ENCODE measurements at places on chromosomes 13 and 19.

DNA sequence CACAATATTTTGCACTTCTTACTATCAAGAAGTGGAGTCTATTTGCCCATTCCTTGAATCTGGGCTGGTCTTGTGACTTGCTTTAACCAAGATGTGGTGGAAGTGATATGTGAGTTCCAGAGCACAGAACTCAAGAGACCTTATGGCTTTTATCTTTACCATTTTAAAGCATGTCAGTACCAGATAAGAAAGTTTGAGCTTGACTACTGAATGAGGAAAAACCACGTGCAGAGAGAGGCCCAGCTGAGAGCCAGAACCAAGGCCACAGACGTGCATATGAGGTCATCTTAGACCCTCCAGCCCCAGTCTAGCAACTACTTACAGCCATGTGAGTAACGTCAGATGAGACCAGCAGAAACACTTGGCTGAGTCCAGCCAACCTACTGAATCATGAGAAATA lies 6.3 kb upstream of the CDK8 start:
- DNase-seq, result no peak

DNA sequence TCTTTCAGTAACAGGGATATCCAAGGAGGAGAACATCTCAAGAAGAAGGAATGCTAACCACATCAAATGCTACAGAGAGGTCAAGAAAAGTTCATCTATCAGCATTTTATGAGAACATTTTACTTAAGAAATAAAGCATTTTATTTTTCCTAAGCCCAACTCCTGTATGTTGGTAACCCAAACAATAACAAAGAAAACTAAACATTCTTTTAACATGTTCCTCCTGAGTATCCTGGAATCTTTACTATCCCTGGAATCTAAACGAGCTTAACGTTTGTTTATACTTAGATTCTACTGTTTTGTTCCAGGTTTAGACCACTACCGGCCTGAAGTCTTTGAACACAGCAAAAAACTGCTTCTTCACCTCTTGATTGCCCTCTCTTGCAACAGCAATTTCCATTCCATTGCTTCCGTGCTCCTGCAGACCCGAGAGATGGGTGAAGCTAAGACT lies 89.7 kb downstream of the ZAR1L start:
- peak; percentile 75 for DNase-seq

- no peak for DNase-seq
These were observed 231.6 kb downstream of the SPRY2 start for GRCh38 chr13:80109303-80109702.

DNA sequence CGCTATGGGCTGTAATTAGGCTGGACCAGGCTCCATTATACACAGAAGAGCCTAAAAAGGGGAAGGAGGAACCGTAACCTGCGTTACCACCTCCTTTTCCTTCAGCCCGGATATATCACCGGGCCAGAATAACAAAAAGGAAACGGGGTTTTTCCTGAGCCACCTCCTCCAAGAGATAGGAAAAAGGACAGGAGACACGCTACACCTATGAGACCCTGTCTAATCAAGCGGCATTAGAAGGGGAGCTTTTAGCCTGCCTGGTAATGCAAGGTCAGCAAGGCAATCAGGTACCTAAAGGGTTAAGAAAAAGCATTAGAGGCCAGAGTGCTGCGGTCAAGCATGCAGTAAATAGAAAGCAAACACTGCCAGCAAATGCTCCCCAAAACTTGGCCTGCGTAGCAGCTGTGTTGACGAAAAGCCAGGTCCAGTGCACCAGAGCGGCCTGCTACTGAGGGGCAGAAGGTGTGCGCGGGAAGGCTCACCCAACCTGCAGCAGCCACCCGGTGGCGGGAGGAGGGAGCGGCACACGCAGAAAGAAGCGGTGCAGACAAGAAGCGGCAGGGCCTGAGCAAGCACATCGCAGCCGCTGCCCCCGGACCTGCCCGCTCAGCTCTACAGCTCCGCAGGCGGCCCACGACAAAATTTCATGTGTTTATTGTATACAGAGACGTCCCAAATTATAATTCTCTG lies 1466.1 kb downstream of the UQCRFS1 start:
- peak; percentile 9 for DNase-seq

DNA sequence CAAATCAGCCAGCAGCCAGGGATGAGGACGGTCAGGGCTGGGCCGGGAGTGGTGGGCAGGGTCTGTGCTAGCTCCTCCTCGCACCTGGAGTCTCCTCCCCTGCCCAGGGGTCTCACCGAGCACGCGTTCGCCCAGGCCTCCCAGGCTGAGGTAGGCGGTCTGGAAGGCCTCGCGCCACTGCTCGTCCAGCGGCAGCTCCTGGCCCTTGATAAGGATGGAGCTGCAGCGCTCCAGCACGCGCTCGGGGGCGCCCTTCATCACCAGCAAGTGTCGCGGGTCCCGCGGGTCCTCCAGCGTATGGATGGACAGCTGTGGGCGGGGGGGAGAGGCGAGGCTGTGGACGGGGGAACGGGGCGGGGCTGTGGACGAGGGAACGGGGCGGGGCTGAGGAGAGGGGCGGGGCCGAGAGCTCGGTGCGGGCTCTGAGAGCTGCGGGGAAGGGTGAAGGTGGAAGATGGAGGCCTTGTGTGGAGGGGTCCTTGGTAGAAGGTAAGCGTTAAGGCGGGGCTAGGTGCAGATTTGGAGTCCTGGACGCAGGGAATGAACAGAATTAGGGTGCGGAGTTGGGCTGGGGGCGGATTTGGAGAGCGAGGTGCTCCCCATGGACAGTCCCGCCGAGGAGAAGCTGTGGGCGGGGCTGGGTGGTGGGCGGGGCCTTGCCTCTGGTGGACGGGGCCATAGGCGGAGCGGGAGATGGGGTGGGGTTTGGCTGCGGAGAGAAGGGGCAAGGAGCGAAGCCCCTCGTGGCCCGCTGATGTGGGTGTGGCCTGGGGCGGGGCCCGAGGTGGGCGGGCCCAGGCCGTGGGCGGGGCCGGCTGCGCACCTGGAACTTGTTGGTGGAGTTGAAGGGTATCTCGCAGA lies 5.7 kb downstream of the ATP4A start:
- DNase-seq, result no peak

DNA sequence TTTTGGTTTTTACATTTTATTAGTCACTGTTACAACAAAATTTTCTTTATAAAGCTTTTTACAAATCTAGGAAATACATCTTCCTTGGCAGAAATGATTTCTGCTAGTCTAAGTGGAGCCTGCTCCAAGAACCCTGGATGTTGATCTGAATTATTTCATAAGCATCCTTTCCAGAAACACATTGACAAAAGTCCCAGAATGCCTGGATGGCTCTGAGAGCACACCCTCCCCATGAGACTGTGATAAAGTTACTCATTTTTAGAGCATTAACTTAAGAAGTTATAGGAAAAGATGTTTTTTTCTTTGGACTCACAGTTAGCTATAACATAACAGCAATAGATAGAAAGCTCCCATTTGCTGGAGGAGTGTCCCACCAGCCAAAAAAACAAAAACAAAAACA lies 559.6 kb upstream of the SPRY2 start:
- no peak for DNase-seq

- no peak for DNase-seq
These were observed 12.4 kb downstream of the TMEM272 start for GRCh38 chr13:51832471-51833152.

DNA sequence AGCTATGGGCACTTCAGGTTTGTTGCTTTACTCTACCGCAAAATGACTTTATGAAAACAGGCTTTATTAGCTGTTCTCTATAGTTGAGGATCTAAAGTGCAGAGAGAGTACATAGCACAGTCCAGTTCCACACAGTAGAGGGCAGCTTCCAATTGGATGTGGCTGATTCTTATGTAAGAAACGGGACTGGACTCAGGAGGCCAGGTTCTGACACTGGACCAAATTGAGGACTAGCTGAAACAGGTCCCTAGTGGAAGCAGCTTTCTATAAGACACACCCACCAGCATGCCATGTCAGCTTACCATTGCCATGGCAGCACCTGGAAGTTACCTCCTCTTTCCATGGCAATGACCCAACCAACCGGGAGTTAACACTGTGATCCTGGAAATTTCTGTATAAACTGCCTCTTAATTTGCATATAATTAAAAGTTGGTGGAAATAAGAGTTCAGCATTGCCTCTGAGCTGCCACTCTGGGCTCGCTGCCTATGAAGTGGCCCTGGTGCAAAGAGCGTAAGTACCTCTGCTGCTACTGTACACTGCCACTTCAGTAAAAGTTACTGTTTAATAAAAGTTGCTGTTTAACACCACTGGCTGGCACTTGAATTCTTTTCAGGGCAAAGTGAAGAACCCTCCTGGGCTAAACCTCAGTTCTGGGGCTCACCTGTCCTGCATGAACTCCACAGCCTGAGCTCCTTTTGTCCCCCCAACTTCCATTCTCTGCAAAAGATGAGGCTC lies 211.9 kb upstream of the SLC10A2 start:
- DNase-seq, result no peak

- peak; percentile 56 for DNase-seq
These were observed 589 bp downstream of the ZBTB45 start for GRCh38 chr19:58519087-58519354.

DNA sequence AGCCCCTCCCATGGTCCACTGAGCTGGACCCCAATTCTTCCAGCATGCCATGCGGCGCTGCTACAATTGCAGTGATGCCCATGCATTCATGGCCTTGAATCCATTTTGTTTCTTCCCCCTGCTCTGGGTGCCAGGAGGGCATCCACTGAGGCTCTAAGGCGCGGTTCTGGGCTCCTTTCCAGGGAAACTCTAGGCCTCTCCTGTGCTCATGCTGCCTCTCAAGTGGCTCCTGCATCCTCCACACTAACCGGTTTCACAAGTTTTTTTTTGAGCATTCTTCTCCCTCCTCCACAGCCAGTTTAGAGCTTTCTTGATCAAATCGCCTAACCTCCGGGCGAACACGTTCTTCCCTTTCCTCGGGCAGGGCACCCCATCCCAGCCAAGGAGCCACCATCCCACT lies 69.1 kb upstream of the FLT1 start:
- DNase-seq, result peak; percentile 94

DNA sequence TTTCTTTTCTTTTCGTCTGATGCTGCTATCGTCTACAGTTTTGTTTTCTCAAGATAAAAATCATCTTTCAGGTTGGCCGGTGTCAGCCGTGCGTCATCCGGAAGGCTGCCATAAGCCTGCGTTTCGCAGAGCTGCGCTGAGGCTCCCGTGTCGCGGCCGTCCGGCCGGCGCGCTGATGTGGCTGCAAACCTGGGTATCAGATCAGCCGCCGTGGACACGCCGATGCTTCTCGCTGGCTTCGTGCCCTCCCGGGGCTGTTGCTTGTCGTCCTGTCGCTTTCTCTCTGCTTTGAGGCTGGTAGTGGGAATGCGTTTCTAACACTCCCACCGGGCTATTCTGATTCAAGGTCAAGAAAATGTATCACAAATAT lies 45.9 kb upstream of the TFDP1 start:
- DNase-seq, result no peak

GRCh38 chr19:4077800-4078684 lies 11.3 kb upstream of the ZBTB7A start:
- DNase-seq, result no peak

DNA sequence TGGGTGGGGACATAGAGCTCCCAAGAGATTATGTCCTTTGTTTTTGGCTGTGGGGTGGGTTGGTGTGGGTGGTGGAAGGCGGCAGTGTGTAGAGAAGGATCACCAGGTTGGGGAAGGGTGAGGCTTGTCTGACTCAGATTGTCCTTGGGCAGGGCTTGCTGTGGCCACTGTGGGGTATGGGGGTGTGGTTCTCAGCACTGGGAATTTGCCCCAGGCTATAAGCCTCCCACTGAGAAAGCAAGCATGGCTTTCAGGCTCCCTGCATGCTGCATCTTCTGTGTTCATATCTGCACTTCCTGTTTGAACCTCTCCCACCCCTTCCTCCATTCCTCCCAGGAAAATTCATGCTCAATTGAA lies 34.9 kb downstream of the DNAJC15 start:
- peak; percentile 71 for DNase-seq

GRCh38 chr13:109156181-109156935 lies 526.9 kb downstream of the MYO16 start:
- peak; percentile 59 for DNase-seq

DNA sequence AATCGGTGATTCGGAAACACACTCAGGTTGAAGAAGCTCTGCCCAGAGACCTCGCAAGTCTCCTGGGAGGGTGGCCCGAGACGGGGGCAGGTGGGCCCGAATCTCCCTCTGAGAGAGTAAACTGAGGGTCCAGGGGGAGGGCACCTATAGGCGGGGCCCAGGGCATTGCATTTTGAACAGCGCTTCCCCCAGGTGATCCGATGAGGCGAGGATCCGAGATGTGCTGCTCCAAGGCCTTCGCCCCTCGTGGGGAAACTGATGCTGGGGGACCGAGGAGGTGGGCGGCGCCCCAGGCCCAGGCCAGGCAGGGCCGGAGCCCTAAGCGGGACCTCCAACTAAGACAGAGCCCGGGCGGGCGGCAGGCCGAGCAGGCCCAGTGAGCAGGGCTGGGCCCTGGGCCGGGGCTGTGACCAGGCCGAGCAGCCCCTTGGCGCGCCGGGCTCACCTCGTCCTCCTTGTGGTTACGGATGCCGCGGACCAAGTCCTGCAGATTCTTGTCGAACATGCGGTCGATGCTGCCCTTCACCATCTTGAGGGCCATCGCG lies 500 bp downstream of the AP3D1 start:
- DNase-seq, result no peak

- DNase-seq, result no peak
These were observed 106.7 kb downstream of the CRYL1 start for GRCh38 chr13:20418953-20419352.

- no peak for DNase-seq
These were observed 5.9 kb downstream of the RTBDN start for GRCh38 chr19:12828494-12828893.

GRCh38 chr13:23871616-23872220 lies 17.5 kb downstream of the MIPEP start:
- peak; percentile 62 for DNase-seq

- no peak for DNase-seq
These were observed 814.2 kb upstream of the SLITRK5 start for GRCh38 chr13:86856991-86857390.

- no peak for DNase-seq
These were observed at the start of gene NLRP5 for GRCh38 chr19:55986487-55986886. Gene NLRP5, plus strand, starts transcription at chr19:55986775.

DNA sequence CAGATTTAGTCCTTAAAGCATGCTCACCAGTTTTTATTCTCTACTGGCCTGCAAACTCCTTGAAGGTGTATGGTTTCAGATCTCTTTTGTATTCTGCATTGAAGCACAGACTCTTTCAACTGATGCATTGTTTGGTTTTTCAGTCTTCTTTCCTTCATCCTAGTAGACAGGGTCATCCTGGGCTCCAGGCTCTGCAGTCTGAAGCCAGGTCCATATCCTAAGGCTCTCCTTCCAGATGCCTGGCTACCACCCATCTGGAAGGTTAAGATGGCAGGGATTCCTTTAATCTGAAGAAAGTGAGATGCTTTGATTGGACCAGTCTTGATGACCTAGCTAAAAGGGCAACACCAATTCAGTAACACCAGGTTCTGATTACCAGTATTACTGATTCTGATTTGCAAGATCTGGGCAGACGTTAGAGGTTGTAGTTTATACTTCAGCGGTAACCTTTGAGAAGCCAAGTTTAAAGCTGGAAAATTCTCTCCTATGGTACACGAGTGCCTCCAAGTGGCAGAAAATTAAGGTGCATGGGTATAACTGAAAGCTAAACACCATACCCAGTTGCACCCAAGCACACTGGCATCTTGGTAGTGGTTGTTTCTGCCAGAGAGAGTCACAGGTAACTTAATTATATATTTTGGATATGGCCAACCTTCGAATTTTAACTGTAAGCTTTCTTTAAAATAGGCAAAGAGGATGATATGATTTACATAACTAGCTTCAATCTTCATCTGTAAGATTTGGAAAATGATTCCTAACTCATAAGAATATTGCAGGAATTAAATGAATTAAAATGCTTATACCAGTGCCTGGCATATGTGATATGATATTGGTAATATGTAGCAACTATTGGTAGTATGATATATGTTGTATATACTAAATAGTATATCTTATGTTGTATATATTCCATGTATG lies 1651.9 kb upstream of the MIR17HG start:
- DNase-seq, result peak; percentile 20

GRCh38 chr19:7725791-7726190 lies 6.1 kb downstream of the CLEC4G start:
- no peak for DNase-seq
